ENCODE measurements at places on chromosomes 6 and 20.

- DNase-seq, result no peak
These were observed 65.5 kb downstream of the LAMA4 start for GRCh38 chr6:112188906-112189305.

DNA sequence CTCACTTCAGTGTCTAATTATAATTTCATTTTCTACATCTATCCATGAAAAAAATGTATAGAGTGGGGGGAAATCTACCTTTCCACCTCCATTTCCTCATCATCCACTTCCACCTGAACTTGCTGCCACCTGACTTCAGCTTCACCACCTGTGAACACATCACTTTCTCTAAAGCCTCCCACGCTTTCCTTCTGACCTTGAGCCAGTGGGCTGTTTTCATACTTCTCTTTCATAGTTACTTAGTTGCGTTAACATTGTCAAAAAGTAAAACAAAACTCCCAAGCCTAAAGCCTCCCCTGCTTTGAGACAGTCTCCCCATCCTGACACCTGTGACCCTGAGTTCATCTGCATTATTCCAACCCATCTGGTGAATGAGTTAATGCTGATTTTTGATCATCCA lies 47.3 kb downstream of the KLHL31 start:
- no peak for DNase-seq

DNA sequence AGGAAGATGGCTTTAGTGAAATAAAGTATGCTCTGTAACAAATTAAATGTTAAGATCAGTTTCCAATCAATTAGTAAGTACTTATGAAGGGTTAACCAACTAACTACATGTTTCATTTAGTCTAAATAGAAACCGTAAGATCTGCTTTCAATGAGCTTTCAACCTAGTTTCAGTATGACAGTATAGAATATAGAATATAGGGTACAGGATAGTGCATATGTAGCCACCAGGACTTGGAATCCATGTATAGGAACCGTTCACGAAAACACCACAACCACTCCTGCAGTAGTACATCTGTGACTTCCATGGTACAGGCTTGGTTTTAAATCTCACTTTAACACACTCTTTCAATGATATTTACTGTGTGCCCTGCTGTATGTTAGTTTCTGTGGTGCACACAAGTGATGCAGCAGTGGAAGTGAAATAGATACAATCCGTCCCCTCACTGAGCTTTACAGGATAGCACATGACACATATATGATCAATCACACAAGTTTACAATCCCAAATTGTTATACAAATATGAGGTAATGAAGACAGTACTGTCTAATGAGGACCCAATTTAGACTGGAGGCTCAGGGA lies 479.7 kb upstream of the MARCKS start:
- no peak for DNase-seq

DNA sequence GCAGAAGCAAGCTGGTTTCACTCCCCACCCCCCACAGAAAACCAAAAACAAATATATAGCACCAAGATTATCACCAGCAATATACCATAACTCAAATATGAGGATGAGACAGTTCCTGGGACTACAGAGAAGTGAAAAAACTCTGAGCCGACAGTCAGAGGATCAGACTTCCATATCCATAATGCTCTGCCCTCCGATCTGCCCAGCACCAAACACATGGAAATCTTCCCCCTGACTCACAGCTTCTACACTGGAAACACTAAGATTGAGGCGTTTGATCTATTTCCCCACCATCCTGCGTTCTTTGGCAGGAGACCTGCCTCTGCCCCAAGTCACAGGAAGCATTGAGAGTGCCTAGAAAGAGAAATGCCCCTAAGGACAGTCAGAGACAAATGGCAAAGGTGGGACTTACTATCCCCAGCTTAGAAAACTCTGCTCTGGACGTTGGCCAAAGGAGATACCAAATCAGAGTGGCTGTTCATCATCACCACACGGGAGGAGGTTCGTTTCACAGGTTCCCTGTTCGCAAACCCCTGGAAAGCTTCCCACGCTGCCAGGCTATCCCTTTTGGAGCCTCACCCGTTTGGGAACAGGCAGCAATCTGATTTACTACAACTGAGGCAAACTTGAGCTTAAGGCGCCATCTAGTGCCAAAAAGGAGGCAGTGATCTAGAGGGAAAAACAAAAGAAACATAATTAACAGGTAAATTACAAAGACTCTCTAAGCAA lies 48.7 kb upstream of the SRSF6 start:
- DNase-seq, result no peak

DNA sequence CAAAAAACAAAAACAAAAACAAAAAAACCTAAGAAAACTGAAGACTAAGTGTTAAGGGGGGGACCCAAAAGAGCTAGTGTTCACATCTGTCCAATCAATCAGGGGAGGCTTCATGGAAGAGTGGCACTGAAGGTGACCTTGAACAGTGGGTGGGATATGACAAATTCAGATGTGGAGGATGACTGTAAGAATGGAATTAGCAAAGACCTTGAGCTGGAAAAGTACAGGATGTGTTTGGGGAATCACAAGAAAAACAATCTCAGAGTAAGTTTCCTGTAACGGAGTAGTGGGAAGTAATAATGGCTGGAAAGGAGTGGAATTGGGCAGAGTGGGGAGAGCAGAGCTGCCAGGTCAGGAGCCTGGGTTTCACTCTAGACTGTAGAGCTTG lies 2.9 kb upstream of the IER3 start:
- no peak for DNase-seq

- no peak for DNase-seq
These were observed 20.4 kb downstream of the SNPH start for GRCh38 chr20:1286267-1287024.

- DNase-seq, result no peak
These were observed 35.2 kb upstream of the BLCAP start for GRCh38 chr20:37562695-37563480.

All from T-helper 17 cell (primary cell).